ENCODE measurements at places on chromosomes 5 and 9. TPM values are rescaled to one million over a fixed set of nuclear protein-coding genes. Genes with fewer than 3 reads are reported as not detected.

DNA sequence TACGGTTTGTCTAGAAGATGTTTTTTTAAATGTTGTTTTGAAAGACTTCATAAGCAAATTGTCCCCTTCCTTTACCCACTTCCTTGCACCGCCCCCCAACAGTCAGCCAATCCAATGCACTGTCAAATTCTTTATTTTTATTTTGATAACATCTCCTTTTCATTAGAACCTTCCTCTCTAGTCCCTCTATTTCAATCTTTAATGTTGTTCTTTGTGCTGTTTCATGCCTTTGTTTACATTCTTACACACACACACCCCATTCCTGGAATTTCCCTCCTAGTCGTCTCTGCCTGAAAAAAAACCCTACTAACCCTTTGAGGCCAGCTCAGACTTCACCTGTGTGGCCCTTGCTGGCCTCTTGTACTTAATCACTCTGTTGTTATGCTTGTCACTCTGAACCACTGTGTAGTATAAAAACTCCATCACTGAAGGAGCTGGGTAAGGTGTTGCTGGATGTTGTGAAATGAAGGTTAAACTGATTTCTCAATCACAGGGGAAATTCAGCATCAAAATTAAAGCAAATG lies 133.4 kb downstream of the UGCG start:
- H3K4me1 ChIP-seq = peaks cover 24% of the 10 kb centered on the region
- DNase-seq = peak; percentile 43
- H3K27me3 ChIP-seq = no peaks in the 10 kb centered on the region
- no peak overlapping the region for H3K27ac ChIP-seq

The PITX1 gene
- 13.1 TPM for total RNA-seq

The FOXI1 gene
- not detected for total RNA-seq

DNA sequence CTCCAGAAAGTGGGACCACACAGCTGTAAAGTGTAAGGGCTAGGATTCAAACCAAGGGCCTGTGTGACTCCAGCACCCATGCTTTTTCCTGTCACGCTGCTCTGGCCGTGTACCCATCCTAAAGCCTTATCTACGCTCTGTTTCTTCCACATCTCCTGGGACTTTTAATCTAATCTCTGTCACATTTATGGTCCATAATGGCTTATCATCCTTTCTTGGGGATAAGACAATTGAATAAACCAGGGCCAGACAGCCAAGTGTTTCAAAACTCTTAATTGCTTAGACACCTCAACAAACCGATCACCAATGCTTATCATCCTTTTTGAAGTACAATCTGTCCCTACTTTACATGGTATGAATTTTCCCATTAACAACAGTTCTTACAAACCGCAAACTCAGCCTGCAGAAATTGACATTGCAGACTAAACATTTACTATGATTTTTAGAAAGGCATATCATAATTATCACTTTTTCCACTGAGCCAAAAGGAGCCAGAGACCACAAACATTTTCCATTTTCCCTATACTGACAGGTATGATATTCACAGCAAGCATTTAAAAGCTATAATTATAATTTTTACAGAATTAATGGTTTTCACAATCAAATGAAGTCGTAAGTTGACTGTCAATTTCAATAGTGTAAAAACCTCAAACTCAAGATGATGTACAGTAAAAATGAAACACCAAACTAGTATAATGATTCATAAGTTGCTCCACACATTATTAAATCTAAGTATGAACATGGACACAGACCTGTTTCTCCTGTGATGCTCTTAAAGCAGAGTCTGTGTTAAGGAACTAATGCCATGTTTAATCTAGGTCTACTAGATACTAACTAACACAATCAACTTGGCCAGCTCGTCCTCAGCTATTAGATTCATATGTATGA lies 99.5 kb downstream of the FBXW11 start:
- peaks cover 10% of the 10 kb centered on the region for H3K36me3 ChIP-seq
- no peaks in the 10 kb centered on the region for H3K4me1 ChIP-seq
- DNase-seq = no peak
- H3K27ac ChIP-seq = no peak overlapping the region
